Pulmonary artery endothelial cell (primary cell): ENCODE measurements at places on chromosomes 1 and 21. TPM values are rescaled to one million over a fixed set of nuclear protein-coding genes. Genes with fewer than 3 reads are reported as not detected.

DNA sequence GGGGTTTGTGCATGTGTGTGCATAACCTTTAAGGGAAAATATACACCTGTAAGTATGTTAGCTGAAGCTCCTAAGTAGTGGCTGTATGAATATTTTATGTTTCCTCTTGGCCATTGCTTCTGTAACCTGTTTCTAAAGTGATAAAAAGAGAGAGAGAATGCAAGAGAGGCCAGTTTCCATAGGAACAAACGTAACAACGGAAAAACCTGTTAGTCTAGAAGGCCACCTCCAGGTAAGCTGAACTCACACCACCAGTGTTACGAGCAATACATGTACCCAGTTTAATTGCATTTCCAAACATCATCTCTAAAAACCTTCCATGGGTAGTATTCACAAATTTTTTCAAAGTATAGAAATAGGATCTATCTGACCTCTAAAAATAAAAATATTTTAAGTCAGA lies 63.1 kb downstream of the PLPPR4 start:
- DNase-seq, result no peak

DNA sequence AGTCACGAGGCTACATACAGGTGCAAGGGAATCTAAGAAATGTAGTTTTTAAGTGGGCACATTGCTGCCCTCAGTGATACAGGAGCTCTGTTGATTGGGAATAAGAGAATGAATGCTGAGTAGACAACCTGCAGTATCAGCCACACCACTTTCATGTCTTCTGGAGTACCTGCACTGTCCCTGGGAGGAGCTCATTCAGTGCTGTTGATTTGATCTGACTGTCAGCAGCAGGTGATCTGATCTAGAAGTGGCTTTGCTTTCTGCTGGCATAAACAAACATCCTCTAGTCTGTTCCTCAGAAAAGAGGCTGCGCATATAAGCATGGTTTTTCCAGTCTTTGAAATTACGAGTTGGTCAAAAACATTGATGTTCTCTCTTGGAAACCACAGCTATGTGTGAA lies 35.5 kb upstream of the LRRC52 start:
- DNase-seq, result no peak

DNA sequence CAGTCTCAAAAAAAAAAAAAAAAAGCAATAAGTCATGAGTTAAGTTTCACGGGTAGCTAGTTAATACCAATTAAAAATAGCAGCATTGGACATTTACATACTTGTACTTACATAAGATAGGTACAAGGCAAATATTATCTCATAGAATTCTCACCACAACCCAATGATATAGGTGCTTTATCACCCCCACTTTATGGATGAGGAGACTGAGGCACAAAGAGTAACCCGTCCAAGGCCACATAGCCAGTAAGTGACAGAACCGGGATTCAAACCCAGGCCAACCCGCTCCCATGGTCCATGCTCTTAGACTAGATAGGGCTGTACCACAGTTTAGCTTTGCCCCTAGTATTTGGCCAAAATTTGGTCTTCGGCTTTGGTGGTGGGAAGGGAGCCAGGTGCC lies 132.5 kb upstream of the SLC45A1 start:
- no peak for DNase-seq

- no peak for DNase-seq
Measured at GRCh38 chr1:208090388-208091301, 153.5 kb downstream of the PLXNA2 start.

DNA sequence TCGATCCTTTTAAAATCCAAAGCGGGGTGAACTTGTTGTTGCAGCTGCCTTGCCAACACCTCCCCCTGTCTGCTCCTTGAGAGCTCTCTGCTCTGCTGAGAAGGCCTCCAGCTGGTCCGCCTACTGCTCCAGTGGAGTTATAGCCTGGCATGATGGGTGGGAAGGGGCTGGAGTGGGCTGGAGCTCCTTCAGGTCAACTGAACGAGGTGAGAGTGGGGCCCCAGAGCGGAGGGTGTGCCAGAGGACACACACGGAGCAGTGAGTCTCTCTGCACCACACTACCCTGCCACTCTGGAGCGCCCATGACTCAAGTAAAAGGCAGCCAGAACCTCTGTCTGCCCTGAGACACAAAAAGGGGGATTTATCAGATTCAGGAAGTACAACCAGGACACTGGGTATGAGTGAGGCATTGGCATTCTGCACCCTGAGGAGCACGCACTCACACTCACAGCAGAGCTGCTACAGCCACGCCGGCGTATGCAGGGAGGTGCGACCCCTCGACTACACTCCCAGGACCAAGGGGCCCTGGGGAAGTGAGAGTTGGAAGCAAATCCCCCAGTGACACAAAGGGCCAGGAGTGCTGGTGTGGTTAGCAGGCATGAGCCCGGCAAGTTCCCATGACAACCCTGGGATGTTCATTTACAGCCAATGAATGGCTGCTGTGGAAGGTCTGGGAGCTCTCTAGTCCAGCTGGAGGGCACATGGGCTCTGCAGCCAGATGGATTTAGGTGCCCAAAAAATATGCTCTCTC lies 28.0 kb upstream of the EVA1B start:
- DNase-seq, result peak; percentile 36

The KIF26B gene
- total RNA-seq, result 0.04 and 0.13 TPM in 2 replicates

DNA sequence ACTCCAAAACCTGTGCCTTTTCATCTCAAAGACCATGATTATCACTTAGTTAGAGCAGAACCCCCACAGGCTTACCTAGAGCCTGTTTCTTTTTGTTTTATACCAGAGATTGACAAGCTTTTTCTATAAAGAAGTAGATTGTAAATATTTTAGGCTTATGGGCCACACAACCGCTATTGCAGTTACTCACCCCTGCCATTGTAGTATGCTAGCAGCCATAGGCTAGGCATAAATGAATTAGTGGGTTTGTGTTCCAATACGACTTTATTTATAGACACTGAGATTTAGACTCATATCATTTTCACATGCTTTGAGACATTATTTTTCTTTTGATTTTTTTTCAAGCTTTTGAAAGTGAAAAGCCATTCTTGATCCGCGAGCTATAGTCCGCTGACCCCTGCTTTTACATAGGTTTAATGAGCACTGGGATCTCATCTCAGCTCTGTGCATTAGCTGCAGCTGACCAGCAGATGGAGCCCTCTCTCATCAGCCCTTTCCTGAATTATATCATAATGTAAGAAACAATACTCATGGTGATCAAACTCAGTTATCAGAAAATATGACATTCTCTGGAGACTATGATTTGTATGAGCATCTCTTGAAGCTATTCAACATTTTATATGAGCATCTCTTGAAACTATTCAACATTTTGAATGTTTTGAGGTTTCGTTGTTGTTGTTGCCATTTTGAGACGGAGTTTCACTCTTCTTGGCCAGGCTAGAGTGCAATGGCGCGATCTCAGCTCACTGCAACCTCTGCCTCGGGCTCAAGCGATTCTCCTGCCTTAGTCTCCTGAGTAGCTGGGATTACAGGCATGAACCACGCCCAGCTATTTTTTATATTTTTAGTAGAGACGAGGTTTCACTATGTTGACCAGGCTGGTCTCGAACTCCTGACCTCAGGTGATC lies 111.9 kb upstream of the L1TD1 start:
- no peak for DNase-seq

DNA sequence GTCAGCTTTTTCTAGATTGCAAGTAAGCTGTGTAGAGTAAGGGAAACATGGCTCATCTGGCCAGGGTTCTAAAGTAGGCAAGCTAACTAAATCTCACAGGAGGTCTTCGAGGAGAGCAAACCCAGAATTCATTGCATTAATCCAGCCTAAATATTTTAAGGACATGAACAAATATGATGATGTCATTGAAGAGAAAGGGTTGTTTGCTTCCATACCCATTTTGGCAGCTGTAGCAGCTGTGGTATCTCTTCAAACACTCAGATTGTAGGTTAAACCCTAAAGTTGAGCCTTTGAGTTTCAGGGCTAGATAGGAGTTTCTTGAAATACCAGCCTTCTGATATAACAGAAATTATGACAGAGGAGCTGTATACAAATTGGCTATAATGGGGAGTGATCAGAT lies 200.5 kb upstream of the C1orf105 start:
- DNase-seq, result no peak

The OR2L2 gene
- 0.07 TPM in 1 of 2 replicates, not detected in the other for total RNA-seq

DNA sequence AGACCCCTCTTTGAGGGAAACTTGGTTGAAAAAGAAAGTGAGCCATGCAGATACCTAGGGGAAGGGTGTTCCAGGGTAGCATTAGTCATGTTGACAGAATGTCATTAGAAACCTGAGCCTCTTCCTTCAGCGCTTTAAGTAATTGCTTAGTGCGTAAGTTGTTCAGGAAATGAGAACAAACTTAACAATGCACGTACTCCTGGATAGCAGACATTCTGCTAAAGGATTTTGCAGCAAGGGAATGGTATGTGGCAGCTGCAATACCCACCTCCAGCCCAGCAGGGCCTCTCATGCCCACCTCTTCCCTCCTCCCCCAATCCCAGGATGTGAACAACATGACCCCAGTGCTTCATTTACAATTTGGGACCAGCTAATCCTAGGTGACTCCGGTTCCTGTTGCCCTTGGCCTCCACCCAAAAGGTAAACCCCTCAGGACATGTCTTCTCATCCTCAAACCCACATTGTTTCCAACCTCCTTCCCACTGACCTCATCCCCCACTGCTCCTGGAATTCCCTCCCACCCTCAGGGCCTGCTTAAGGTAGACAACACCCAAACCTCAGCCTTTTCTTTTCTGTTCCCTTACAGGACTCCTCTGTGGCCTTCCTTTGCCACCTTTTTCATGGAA lies 98.0 kb upstream of the BCAR3 start:
- DNase-seq, result peak; percentile 63

- no peak for DNase-seq
Measured at GRCh38 chr1:159090286-159091179, 14.0 kb upstream of the AIM2 start.

The TNFRSF14 gene
- 25.5 and 41.0 TPM in 2 replicates for total RNA-seq

GRCh38 chr1:10204003-10204642 lies 6.2 kb upstream of the KIF1B start:
- no peak for DNase-seq

DNA sequence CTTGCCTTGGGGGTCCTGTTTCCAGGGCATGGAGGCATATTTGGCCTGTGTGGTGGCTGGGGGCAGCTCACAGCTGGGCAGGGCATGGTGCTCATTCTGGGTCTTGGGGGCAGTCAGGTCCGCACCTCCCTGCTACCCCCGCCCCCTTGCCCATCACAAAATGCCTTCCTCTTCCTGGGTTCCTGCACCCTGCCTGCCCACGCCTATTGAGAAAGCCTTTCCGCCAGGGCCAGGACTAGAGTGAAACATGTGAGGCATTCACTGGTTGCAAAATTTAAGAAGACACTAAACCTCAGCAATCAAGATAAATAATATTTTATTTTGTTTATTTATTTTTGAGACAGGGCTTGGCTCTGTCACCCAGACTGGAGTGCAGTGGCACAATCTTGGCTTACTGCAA lies 19.7 kb downstream of the PTAFR start:
- DNase-seq, result no peak

DNA sequence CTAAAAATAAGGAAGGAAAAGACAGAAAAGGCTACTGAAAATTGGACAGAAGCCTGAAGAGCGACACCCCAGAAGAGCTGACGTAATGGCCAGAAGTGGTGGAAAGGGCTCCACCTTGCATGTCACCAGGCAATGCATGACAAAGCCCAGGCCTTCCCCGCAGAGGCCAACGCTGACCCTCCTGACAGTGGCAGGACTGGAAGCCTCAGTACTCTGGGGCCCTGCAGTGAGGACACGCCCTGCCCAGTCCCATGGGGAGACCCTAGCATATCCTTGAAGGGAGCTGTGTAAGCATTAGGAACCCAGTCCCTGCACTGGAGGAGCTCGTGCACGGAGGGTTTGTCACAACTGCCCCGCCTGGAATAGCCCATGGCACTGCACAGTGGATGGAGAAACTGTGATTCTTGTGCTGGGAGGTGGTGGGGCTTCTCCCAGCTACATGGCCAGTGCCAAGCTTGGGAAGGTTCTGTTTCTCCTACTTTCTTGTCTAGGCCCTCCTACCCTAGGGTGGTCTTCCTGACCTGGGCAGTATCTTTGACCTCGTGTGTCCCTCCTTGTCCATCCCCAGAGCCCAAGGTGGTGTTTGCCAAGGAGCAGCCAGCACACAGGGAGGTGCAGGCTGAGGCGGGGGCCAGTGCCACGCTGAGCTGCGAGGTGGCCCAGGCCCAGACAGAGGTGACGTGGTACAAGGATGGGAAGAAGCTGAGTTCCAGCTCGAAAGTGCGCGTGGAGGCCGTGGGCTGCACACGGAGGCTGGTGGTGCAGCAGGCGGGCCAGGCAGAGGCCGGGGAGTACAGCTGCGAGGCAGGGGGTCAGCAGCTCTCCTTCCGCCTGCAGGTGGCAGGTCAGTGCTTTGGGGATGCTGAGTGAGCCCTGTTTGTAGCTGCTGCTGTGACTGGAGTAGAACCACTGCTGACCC lies 60.4 kb downstream of the OBSCN start:
- no peak for DNase-seq

DNA sequence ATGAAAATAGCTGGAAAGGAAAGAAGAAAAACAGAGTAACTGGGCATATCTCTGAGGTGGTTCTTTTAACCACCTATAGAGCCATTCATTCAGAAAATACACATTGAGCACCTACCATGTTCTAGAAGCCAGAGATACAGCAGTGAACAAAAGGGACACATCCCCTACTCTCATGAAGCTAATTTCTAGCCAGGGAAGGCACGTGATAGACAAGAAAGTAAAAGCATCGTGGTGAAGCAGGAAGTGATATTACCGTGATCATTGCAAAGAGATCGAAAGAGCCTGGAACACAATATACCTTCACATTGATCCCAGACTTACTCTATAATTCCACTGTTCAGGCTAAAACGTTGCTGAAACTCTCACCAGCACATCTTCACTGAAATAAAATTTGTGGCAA lies 76.0 kb downstream of the TIAM1 start:
- no peak for DNase-seq

DNA sequence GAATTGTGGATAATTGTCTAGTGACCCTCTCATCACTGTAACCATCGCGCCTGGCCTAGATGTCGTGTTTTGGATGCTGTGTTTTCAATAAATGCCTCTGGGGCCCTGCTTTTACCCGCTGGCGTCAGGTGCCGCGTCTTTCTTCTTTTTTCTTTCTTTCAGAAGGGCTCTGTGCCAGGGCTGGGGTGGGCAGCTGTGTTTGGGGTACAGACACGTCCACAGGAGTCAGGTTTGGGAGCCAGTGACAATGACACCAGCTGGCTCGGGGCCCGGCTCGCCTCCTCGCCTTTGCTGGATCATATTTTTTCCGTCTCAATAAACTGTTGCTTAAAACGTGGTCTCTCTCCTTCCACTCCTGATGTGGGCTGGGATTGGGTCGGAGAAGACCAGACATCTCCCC lies 16.1 kb downstream of the TMEM201 start:
- DNase-seq, result no peak

The FAAH gene
- 0.39 and 0.46 TPM in 2 replicates for total RNA-seq
